Thymus (tissue), 14 donors: ENCODE measurements at places on chromosomes 16 and 17.
A peak's percentile ranks its signal among the peaks of the same experiment; 100 is the strongest.

DNA sequence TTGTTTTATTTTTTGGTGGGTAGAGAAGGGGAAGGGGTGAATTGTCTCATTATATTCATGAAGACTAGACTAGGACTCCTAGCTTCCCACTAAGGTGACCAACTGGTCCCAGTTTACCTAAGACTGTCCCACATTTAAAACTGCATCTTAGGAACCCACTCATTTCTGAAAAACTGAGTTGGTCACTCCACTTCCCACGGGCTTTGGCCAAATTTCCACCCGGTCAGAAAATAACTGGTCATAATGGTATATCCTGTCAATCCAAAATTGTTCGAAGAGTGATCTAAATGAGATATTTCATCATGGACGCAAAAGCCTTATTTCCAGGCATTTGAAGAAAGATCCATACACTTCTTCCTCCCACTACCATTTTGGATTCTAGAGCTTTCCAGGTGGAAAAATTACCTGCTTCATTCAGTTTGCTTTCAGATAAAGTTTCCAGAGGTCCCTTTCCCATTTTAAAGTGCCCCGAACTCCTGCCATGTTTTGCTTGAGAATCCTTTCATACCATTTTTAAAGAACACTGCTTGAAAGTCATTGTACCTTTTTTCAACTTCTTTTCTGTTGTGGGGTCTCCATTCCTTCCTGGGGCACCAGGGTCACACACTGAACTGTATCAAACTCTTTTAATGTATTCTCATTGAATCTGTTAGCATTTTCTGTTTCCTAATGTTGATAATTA, 21.8 kb upstream of the ZFHX3 start:
- no peak for DNase-seq

- DNase-seq = no peak
Measured at GRCh38 chr16:27824006-27824405, 239.5 kb downstream of the GSG1L start.

DNA sequence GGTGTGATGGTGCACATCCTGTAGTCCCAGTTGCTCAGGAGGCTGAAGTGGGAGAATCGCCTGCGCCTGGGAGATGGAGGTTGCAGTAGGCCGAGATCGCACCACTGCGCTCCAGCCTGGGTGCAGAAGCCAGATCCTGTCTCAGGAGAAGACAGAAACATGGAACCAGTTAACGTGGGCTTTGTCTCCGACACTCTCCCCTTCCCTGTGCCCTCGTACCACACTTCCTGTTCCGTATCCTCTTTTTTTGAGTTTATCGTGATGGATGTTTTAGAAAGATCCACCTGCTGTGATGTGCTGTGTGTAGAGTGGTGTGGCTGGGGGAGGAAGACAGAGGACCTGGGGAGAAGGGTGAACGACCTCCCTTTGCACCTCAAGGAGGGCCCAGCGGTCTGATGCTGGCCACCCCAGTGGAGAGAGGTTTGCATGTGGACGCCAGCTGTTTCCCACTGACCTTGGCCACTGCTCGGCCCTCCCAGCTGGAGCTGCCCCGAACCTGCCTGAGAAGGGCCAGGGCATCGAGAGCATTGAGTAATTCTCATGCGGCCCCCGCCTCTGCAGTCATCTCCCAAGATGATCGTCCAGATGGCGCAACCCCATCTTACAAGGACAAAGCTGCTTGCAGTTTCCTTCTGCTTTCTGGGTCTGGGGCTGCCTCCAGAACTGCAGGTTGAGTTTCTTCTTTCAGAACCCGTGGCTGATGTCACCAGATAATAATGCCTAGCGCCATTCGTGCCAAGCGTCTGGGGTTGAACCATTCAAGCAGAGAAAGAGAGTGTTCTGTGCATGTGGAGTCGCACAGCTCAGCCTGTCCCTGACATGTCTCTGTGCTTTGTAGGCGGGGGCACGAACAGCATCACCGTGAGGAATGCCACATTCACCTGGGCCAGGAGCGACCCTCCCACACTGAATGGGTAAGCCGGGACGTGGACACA, 126.3 kb downstream of the ABCC1 start:
- no peak for DNase-seq

DNA sequence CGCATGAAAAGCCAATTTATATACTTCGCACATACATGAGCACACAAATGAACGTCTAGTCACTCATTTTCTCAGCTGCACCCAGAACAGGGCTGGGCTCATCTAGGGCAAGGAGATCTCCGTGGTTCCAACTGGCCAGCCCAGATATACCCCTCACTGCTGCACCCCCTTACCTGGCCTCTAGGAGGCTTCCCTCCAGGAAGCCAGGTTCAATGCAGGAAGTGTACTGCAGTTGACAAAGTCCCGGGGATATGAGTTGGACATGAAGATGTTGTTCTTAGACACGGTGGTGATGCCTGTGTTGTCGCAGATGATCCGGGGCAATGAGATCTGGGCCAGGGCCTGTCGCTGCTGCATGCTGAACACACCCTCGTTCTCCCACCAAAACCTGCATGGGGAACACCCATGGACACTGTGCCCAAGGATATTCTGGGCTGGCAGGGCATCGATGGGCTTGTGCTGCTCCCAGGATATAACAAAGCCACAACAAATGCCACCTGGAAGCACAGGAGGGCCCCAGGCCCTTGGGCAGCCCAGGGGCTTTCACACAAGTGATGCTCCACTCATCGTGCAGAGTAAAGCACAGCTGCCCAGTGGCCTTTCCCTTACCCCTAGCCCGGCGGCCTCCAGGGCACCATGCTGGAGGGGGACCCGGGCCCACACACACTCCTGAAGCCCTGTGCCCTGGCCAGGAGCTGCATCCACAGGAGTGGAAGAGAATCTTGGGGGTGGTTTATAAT, 10.1 kb downstream of the MPO start:
- DNase-seq = no peak

DNA sequence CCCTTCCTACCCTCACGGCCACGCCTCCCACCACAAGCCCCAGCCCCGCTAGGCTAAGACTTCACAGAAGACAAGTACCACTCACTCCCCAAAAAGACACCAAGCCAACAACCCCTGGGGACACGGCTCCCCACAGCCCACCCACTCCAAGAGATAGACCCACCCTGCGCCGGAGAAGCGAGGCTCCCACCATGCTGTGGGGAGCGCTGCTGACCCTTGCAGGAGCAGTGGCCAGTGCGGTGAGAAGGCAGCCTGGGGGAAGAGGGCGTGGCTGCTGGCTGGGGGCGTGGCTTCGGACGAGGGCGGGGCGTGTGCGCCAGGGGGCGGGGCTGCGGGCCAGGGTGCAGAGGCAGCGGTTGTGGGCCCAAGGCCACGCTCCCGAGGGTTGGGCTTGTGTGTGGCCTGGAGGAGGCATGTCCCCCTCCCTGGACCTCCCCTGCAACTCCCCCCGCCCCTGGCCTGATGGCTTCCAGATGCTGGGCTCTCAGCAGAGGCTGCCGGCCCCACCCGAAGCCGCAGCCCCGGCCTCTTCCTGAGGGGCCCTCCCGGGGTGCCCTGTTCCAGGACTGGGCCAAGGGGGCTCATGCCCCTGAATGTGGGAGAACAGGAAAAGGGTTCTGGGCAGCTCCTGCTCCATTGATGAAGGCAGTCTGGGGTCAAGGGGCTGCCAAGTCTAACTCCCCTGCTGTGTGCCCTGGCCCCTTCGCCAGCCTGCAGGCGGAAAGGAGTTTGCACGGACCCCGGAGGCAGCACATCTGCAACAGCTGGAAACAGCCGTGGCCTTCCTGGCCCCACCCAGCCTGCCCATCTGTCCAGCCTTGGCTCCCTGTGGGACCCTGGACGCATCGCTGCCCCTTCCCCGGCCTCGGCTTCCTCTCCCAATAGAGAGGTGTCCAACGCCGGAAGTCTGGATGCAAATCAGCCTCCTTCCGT, 9.1 kb downstream of the TFAP4 start:
- DNase-seq = no peak

- peak; percentile 47 for DNase-seq
Measured at GRCh38 chr16:85821390-85822135, 22.1 kb downstream of the COX4I1 start.

DNA sequence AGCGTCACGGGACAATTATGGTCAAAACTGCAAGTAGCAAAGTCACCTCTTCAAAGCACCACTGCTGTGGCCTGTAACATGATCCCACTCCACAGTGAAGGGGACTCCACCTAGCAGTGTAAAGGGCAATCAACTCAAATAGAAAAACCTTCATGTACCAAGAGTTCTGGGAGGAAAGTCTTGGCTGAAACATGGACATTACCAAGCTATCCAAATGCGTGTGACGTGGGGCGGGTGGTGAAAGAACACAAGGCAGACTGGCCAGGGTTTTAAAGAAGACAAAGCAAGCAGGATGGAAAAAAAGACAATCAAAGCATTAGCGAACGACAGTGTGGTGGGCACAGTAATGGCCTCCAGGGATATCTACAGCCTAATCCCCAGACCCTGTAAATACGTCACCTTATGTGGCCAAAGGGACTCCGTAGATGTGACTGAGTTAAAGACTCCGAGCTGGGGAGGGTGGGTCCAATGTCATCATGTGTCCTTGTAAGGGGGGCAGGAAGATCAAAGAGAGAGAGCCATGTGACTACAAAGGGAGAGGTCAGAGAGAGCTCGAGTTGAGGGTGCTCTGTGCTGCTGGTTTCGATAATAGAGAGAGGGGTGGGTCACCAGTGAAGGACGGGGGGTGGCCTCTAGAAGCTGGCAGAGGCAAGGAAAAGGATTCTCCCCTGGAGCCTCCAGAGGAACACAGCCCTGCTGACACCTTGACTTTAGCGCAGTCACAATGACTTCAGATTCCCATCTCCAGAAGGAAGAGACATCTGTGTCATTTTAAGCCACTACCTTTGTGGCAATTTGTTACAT, 6.0 kb downstream of the HSDL1 start:
- DNase-seq = peak; percentile 43

DNA sequence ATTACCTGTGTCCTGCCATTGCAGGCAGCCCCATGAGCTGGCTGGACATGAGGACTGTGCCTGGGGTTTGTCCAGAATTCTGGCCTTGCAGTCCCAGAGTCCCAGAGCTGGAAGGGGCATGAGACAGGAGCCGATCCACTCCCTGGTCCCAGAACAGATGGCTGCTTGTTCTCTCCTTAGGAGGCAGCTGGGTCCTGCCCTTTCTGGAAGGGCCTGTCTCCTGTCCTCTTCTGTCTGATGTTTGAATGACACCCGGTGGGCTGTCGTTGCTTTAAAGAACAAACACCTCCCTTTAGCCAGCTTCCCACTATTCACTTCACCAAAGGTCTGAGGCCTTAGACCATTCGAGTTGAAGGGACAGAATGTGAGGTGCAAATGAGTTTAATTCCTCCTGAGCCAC, 63.8 kb downstream of the RAP1GAP2 start:
- no peak for DNase-seq

DNA sequence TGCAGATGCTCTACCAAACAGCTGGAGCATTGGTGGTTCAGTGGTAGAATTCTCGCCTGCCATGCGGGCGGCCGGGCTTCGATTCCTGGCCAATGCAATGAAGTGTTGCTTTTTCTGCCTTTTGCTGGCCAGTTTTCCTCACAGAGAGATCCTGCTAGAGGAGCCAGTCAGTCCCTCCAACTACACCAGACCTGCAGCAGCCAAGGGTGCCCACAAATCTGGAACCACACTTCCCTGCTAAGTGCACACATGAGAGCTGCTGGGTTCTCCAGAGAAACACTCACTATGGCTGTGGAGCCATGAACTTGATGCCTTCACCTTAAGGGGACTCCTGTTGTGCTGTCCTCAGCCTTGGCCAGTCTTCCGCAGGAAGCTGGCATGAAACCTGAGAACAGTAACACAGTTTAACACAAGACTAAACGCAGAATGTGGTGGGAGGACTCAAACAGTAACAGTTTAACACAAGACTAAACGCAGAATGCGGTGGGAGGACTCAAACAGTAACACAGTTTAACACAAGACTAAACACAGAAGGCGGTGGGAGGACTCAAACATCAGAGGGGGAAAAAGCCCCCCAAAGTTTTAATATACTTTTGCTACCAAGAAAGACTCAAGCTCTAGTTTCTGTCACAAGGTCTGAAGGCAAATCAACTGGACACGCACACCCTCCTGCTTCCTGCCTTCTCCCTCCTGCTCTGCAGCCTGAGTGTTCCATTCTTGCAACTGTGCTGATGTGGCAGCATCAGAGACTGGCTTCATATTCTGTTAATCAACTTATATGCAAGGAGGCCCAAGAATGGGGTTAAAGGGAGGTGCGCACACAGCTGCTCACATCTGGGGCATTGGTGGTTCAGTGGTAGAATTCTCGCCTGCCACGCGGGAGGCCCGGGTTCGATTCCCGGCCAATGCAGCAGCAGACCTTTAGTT, 12.0 kb downstream of the VAC14 start:
- no peak for DNase-seq

- DNase-seq = no peak
Measured at GRCh38 chr16:11060842-11061241, 116.5 kb downstream of the CLEC16A start.

DNA sequence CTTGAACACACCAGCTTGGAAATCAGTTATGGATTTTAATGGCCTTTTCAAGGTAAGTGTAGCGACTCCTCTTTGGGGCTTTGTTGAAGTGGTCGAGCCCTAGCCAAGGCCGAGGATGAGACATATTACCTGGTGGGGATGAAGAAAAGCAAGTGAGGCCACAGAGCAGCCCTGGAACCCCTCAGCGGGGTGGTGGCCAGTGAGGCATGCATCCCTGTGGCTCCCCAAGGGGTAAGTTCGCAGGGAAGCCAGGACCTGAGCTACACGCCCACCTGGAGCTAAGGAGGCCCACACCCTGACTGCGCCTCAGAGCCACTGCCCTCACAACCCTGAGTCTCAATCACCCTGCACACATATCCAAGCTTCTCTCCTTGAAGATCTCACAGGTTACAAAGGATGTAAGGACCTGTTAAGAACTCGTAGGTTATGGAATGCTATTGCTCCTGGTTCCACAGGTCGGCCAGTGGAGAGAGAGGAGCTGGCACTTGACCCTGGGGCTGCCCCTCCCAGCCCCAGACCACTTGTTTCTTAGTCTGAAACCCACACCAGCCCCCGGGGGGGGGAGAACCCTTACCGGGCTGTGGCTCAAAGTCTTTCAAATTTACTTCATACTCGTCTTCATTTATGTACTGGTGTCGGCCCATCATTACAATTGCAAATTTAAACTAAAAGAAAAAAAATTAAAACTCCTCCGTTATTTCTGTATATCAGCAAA, 12.0 kb downstream of the LITAFD start:
- DNase-seq = no peak

GRCh38 chr17:6479622-6480302, 35.5 kb downstream of the PIMREG start:
- DNase-seq = no peak

DNA sequence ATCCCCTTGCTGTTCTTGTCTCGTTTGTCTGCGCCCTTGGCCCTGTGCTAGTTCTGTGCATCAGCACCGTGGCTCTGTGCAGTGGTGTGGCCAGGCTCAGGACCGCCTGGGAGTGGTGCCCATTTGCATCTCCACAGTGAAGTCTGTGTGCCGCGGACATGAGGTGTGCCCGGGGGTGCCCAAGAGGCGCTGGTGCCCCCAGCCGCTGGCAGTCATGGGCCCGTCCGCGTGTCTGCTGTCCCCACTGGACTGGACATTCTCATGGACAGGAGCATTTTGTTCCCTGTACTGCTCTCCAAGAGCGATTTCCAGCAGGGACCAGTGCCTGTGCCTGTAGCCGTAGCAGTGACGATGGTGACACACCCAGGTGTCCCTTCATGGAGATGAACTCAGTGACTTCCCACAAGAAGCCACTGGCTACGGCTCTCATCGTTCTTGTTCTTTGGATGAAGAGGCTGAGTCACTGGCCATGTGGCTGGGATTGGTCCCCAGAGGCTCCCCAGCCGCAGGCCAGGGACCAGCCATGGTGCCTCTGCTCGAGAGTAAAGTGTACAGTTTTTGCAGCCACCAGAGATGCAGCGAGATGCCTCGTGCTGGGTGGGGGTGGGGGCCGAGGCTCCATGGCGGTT, 13.0 kb upstream of the MC1R start:
- no peak for DNase-seq
